ENCODE measurements at places on chromosomes 11 and 22.

GRCh38 chr22:43275545-43276317, 67.4 kb downstream of the SCUBE1 start:
- DNase-seq = no peak

GRCh38 chr22:29226351-29226981, 20.8 kb downstream of the EMID1 start:
- DNase-seq = no peak

GRCh38 chr11:60970369-60970774, 1.1 kb upstream of the CD6 start:
- no peak for DNase-seq

GRCh38 chr11:76205252-76206076, 838 bp downstream of the WNT11 start:
- no peak for DNase-seq

DNA sequence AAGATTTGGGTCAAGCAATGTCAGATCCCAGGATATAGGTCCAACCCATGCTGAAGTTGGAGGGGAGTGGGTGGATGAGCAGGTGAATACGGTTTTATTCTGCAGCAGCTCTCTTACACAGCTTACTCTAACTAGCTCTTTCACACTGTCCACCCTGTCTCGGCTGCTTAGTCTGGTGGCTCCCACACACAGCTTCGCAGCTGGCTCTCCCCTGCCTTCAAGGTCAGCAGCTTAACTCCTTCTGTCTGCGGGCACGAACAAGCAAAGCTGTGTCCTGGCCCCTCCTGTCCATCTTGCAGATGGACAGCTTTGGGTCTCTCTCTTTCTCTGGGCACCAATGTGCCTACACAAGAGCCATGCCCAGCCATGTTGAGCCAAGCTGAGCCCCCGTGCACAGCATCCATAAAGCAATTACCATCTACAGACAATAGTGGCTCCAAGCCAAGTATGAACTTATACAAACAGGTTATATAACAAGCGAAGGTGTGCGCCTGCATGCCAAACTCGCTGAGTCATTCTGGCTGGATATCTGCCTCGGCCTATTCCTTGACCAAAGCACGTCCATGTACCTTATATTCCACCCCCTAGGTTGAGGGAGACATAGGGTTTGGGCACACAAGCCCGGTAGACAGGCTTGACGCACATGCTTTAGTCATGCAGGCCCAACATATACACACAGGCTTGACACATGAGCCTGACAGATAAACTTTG, 1307.8 kb upstream of the RAG2 start:
- no peak for DNase-seq

DNA sequence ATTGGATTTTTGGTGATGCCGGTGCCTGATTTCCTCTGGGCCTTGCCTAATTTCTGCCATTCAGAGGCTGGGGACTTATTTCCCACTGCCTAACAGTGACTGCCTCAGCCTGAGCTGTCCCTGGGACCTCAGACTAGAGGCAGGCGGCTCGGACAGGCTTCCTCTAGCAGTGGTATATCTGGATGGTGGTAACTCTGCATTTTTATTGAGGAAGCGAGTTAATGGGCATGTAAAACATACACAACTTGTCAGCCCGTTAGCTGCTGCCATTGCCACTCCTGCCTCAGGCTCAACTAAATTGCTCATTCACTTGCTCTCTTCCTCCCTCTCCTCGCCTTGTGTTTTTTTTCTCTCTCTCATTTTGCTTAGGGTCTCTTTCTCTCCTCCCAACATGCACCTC, 561.6 kb downstream of the BUD13 start:
- DNase-seq = no peak

- DNase-seq = no peak
Measured at GRCh38 chr11:105986554-105986953, 35.5 kb downstream of the MSANTD4 start.

GRCh38 chr11:16240687-16241086, 115.7 kb downstream of the SOX6 start:
- no peak for DNase-seq

GRCh38 chr11:6438979-6439571, 1.7 kb downstream of the HPX start:
- peak; percentile 77 for DNase-seq

DNA sequence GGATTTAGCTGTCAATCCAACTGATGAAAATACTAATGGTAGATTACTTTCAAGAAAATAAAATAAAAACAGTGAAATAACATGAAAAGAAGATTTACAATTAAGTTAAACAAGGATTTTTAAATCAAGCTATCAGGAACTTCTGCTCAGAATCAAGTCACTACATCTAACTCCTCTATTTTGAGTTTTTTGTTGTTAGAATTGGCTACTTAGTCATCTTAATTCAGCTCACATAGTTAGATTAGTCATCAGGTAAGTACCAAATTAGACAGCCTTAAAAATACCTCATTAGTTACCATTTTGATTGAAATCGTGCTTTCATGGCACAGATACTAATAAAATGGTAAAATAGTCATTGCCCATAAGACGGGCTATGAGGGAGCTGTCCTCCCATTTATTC, 35.8 kb downstream of the BTG4 start:
- no peak for DNase-seq

DNA sequence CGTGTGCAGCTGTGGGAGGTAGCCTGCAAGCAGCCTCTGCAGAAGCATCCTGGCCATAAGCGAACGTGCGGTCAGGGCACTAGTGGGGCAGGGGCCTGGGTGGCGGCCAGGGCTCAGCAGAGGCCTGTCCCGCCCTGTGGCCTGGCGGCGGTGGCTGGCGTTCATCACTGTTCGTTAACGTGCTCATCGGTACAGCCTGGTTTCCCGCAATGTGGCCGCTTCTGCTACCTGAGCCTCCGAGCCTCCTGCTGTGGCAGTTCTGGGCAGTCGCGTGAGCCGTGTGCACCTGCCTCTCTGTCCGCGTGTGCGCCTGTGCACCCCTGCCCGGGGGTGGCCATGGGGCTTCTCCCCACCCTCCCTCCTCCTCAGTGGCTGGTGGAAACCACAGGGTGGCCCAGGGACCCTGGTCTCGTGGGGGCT, 117.9 kb downstream of the KCNQ1OT1 start:
- no peak for DNase-seq

- no peak for DNase-seq
Measured at GRCh38 chr11:127056338-127056971, 55.9 kb upstream of the KIRREL3 start.

DNA sequence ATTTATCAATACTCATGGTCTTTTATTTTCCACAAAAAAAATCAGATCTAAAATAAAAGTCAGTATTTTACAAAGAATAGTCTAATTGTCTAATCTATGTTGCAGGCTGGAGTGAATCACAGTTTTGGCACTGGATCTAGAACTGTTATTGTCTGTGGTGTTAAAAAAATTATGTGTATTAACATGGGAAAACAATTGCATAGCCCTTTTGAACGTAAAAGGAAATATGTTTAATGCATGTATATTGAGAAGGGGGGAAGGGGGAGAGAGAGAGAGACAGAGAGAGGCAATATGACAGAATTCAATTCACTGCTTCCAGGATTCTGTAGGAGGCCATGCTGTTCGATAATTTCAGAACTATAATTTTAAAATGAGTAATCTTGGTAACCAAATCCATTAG, 324.9 kb upstream of the CCDC90B start:
- DNase-seq = peak; percentile 72

DNA sequence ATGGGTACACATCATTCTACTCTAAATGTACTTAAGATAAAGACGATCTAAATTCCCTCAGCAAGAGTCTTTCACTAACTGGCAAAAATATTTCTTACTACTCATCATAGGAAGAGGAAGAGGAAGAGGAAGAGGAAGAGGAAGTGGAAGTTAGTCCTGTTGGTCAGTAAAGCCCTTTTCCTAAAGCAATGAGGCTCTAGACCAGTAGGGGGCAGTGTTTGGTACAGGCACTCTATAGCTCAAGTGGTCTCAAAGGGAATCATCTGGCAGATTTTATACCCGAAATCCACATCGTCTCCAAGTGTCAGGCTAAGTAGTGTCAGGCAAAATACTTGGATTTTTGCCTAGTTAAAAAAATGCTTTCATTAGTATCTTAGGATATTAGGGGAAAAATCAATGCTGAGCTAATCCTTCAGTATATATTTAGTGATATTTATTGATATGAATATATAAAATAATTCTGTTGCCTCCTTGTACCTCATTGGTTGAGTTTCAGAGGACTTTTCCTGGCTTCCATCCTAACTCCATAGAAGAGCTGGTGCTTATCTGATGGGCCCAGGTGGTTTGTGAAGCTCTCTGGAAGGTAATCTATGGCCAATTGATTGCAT, 7.7 kb downstream of the BLID start:
- peak; percentile 85 for DNase-seq

DNA sequence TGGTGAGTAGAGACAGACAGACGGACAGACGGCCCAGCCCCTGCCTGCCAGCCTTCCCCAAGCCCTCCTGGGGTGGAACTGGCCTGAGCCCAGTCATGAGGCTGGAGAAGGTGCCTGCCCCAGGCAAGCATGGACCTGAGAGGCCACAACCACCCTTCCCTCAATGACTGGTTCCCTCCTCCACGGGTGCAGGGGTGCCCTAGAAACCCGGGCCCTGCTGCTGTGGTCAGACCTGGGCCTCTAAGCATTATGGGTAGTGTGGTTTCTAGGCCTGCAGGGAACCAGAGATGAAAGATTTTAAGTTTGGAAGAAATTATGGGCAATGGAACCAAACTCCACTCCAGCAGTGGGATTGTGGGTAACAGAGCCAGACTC, 13.5 kb downstream of the RHBDD3 start:
- no peak for DNase-seq

DNA sequence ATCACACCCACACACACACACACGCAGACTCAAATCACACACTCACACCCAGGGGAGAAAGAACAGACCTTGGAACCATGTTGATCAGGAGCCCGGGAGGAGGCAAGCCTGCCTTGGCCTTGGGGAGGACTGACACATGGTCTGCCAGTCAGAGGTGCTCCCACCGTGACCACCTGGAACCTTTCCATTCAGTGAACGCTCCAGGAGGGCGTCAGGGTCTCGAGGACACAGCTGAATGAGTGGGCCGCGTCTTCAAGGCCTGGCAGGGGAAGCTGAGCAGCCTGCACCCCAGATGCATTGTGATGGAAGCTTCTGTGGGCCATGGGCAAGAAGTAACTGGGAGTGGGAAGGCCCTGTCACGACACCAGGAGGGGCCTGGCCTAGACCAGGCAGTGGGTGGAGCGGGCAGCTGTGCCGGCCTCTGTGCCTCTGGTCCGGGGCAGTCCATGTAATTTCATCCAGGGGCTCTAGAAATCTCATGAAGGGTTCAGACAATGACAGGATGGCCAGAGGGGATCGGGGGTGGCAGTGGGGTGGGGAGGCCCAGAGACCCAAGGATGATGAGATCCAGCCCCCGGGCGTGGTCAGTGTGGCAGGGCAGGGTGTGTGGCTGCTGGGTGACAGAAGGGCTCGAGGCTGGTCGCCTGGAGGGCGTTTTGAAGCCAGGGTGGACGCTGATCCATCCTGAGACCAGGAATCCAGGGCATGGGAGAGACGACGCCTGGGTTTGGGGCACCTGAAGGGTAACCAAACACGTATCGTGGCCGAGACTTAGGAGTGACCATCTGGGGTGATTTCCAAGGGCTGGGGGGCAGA, 53.7 kb downstream of the IGF2 start:
- DNase-seq = no peak

GRCh38 chr22:26708256-26709009, 51.0 kb downstream of the MIAT start:
- DNase-seq = no peak

- DNase-seq = no peak
Measured at GRCh38 chr11:76151556-76152085, 54.7 kb downstream of the WNT11 start.

GRCh38 chr22:49701380-49702067, 126.1 kb downstream of the BRD1 start:
- no peak for DNase-seq

DNA sequence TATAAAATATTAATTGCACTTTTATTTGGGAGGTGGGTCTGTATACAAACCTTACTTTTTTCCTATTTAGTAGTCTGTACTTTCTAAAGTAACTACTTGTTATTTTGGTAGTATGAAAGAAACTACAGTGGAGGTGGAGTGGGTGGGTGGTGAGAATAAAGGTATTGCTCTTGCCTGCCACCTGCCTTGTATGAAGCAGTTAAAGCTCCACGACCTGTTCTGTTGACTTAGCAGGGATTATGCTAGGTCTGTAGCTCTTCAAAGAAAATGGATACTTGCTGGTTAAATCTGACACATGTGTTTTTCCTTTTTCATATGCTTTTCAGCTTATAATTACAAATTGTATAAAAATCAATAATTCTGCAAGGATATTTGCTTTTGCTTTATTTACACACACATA, 111.9 kb downstream of the EHF start:
- no peak for DNase-seq

- DNase-seq = peak; percentile 8
Measured at GRCh38 chr11:28615542-28615941, 507.4 kb downstream of the METTL15 start.

- peak; percentile 25 for DNase-seq
Measured at GRCh38 chr11:93020248-93021046, 51.0 kb downstream of the MTNR1B start.
